Muscle of leg (tissue), 16 donors: ENCODE measurements at places on chromosomes 16 and 17. TPM values are rescaled to one million over a fixed set of nuclear protein-coding genes. Genes with fewer than 3 reads are reported as not detected.

The ASPHD1 gene
- total RNA-seq = 0.09 TPM

GRCh38 chr17:48577330-48577945 is 712 bp downstream of the HOXB4 start:
- no peak for DNase-seq
- peak overlapping the region; percentile 47 for H3K27ac ChIP-seq
- H3K36me3 ChIP-seq = no peaks in the 10 kb centered on the region
- H3K4me3 ChIP-seq = peak overlapping the region; percentile 37

- peak overlapping the region; percentile 35 for H3K27ac ChIP-seq
- H3K4me3 ChIP-seq = no peak overlapping the region
- DNase-seq = peak; percentile 86
These were observed 82.5 kb downstream of the ZDHHC7 start for GRCh38 chr16:84928679-84929420.

DNA sequence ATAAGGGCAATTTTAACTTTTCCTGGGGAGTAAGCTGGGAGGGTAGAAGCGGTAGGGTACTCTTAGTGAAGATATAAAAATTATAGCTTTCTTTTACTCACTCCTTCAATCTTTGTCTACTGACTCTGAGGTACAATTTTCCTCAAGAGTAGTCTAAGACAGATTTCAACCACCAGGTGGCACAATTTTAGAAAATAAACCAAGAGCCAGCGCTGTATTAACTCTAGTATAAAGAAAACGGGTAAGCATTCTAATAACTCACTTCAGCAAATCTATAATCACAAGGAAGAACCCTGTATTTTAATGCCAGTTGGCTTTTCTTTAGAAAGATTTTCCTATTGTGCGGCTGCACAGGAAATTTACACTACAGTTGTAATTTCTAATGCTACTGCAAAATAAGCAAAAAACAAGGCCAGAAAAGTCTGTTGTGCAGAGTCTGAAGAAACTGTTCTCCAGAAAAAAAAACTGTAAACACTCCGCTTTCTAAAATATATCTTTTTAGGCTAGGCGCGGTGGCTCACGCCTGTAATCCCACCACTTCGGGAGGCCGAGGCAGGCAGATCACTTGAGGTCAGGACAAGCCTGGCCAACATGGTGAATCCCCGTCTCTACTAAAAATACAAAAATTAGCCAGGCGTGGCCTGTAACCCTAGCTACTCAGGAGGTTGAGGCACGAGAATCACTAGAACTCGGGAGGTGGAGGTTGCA is 1.9 kb downstream of the CMC2 start:
- DNase-seq = peak; percentile 82
- no peak overlapping the region for H3K4me3 ChIP-seq
- no peaks in the 10 kb centered on the region for H3K36me3 ChIP-seq
- H3K27me3 ChIP-seq = no peaks in the 10 kb centered on the region
- peaks cover 24% of the 10 kb centered on the region for H3K4me1 ChIP-seq
- H3K27ac ChIP-seq = no peak overlapping the region

- no peak overlapping the region for H3K27ac ChIP-seq
- H3K4me1 ChIP-seq = peaks cover 28% of the 10 kb centered on the region
- no peak overlapping the region for H3K4me3 ChIP-seq
These were observed 3.4 kb upstream of the ACSF3 start for GRCh38 chr16:89090182-89090630.

DNA sequence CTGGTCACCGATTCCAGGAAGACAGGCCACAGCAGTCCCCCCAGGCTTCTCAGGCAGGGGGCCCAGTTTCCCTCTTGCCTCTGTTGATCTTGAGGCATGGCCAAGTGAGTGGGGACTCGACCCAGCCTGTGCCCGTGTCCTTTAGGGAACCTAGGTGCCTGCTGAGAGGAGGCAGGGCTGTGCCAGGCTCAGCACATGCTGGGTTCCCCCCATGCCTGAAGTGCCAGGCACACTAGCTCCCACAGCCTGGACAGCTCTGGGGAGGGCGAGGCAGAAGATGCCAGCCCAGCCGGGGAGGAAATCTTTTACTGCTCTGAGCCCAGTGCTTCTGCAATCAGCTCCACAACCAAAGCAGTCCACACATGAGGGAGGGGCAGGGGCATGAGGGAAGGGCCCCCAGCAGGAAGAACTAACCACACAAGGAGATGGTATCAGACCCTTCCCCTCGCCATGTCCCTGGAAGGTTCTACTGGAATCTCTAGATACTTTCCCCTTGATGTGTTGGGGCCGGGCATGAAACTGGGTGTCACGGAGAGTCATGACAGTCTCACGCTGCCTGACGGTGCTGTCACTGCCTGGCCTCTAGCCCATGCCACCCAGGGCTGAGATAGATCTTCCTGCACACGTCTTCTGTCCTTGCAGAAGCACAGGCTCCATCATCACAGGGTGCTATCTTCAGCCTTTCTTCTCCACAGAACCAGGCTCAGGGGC is 25.5 kb downstream of the MYO18A start:
- DNase-seq = no peak
- H3K36me3 ChIP-seq = no peaks in the 10 kb centered on the region
- no peak overlapping the region for H3K27ac ChIP-seq
- H3K4me1 ChIP-seq = peaks cover 63% of the 10 kb centered on the region
- H3K27me3 ChIP-seq = no peaks in the 10 kb centered on the region
